ENCODE measurements at places on chromosomes 5 and 9.
A peak's percentile ranks its signal among the peaks of the same experiment; 100 is the strongest.

DNA sequence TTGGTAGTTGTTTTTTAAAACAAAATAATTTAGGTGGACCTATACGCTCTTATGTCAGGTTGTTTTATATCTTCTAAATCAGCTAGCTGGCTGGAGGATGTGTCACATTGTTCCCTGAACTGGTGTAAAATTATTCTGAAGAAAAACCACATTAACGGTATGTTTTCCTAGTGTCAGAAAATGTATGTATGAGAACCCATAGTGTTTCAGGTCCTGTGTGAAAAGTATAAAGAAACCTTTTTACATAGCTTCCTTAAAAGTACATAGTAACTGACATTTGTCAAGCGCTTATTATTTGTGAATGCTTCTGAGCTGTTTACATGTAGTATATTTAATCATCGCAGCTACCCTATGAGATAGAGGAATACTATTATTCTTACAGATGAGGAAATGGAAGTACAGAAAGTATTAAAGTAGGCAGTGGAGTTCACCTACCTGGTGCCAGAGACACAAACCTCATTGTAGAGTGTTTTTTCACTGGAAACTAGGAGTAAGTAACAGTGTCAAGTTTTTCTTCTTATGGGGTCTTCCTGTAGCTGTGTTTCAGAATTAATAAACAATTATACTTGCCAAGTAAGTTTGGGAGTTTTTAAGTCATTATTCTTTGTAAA is 10.4 kb upstream of the FAM120AOS start:
- H3K27ac ChIP-seq: peak overlapping the region; percentile 92
- DNase-seq: no peak
- peaks cover 78% of the 10 kb centered on the region for H3K4me1 ChIP-seq

- no peaks in the 10 kb centered on the region for H3K4me1 ChIP-seq
- no peak overlapping the region for H3K27ac ChIP-seq
- no peaks in the 10 kb centered on the region for H3K36me3 ChIP-seq
- H3K4me3 ChIP-seq: no peak overlapping the region
- peaks cover 5% of the 10 kb centered on the region for H3K27me3 ChIP-seq
Observed at GRCh38 chr5:72587661-72588308, 80.6 kb upstream of the ZNF366 start.

GRCh38 chr5:31725996-31726395 is 87.1 kb downstream of the PDZD2 start:
- H3K27me3 ChIP-seq: peaks cover under 1% of the 10 kb centered on the region
- no peaks in the 10 kb centered on the region for H3K4me1 ChIP-seq
- no peak for DNase-seq
- H3K36me3 ChIP-seq: no peaks in the 10 kb centered on the region

GRCh38 chr9:14061936-14062585 is 251.9 kb downstream of the NFIB start:
- H3K4me1 ChIP-seq: no peaks in the 10 kb centered on the region
- DNase-seq: no peak
- H3K4me3 ChIP-seq: no peak overlapping the region
- no peak overlapping the region for H3K27ac ChIP-seq
- no peaks in the 10 kb centered on the region for H3K36me3 ChIP-seq
- H3K27me3 ChIP-seq: no peaks in the 10 kb centered on the region

DNA sequence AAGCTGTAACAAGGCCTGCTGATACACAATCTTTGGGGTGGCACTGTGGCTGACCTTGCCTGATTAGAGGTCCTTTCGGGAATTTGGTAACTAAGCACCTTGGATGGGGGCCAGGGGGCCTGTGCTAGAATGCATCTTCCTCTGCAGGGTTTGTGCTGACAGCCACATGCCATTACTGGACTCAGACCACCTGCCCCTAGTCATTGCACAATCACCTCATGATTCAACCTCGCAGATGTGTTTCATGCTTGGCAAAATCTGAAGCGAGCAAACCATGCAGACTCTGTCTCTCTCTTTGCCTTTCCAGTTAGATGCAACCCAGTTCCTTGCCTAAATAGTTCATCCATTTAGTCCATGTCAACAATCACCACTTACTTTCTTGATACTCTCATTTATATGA is 96.5 kb upstream of the ERCC6L2 start:
- H3K27ac ChIP-seq: no peak overlapping the region
- H3K36me3 ChIP-seq: no peaks in the 10 kb centered on the region
- DNase-seq: no peak
- H3K4me1 ChIP-seq: no peaks in the 10 kb centered on the region
- H3K4me3 ChIP-seq: no peak overlapping the region

DNA sequence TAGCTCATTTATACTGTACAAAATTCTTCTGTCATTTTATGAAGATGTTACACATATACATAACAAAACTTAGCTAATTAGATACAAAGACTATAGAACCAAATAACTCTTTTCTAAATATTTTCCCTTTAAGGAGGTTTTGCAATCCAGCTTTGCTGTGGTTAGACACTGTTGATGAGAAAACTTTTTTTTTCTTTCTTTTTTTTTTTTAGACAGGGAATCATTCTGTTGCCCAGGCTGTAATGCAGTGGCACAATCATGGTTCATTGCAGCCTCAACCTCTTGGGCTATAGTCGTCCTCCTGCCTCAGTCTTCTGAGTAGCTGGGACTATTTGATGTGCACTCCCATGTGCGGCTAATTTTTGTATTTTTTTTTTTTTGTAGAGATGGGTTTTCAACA is 38.5 kb upstream of the CDKN2B start:
- H3K36me3 ChIP-seq: peaks cover 14% of the 10 kb centered on the region
- DNase-seq: no peak
- no peak overlapping the region for H3K4me3 ChIP-seq

- H3K27me3 ChIP-seq: no peaks in the 10 kb centered on the region
Observed at GRCh38 chr5:9170026-9170425, 375.8 kb downstream of the SEMA5A start.

- DNase-seq: no peak
- H3K27me3 ChIP-seq: peaks cover 38% of the 10 kb centered on the region
- H3K27ac ChIP-seq: no peak within 1 kb of the TSS
Observed at GRCh38 chr9:109779711-109780452, at the start of gene PALM2AKAP2. PALM2AKAP2 (plus strand) TSS chr9:109780198; CDS start chr9:109780489, 291 bp downstream.

DNA sequence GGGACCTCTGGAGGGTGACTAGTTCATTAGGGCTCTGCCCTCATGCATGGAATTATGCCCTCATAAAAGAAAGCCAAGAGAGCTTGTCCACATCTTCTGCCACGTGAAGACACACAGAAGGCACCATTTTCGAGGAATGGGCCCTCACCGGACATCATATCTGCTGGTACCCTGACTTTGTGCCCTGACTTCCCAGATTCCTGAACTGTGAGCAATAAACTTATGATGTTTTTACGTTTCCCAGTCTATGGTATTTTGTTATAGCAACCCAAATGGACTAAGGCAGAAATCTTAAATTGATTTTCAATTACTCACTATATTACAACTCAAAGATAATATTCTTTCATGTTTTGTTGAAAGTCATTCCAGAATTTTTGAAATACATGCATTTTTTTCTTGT is 163.8 kb upstream of the PAPPA start:
- DNase-seq: no peak
- no peak overlapping the region for H3K4me3 ChIP-seq
- no peaks in the 10 kb centered on the region for H3K36me3 ChIP-seq
- H3K4me1 ChIP-seq: no peaks in the 10 kb centered on the region
- no peak overlapping the region for H3K27ac ChIP-seq

DNA sequence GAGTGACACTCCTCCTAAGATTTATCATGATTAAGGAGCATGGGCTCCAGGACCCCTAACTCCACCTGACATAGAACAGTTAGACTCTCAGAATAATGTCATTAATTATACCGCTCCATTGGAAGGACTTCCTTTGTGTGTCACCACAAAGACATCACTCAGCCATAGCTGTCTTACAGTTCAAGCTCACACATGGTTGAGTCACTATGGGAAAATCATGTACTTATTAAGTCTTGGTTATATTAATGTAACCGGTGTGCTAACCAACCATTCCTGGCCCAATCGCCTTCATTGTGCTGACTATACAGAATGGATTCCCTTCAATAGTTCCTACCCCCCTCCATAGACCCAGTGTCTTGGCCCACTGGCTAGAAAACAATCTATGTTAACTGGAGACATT is 10.9 kb upstream of the MCCC2 start:
- H3K27ac ChIP-seq: no peak overlapping the region
- no peaks in the 10 kb centered on the region for H3K4me1 ChIP-seq
- DNase-seq: no peak

DNA sequence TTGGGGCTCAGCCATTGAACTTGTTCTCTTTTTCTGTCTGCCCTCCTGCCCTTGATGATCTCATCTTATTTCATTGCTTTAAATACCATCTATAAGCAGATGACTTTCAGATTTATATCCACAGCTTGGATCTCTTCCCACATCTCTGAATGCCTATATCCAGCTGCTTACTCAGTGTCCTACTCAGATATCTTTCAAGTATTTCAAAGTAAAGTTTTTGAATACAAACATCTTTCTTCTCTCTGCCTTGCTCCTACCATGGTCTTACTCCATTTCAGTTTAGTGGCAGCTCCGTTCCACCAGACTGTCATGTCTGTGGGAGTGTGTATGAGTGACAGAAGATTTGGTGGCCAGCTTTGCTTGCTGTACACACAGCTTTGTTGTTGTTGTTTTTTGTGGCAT is 59.7 kb downstream of the ERBIN start:
- peaks cover 2% of the 10 kb centered on the region for H3K36me3 ChIP-seq
- no peak overlapping the region for H3K4me3 ChIP-seq
- H3K4me1 ChIP-seq: peaks cover 8% of the 10 kb centered on the region
- no peak overlapping the region for H3K27ac ChIP-seq
- no peak for DNase-seq
- H3K27me3 ChIP-seq: no peaks in the 10 kb centered on the region

- H3K4me1 ChIP-seq: peaks cover 26% of the 10 kb centered on the region
- no peaks in the 10 kb centered on the region for H3K27me3 ChIP-seq
- peaks cover 5% of the 10 kb centered on the region for H3K36me3 ChIP-seq
- DNase-seq: no peak
Observed at GRCh38 chr9:128370367-128370751, 815 bp upstream of the URM1 start.

DNA sequence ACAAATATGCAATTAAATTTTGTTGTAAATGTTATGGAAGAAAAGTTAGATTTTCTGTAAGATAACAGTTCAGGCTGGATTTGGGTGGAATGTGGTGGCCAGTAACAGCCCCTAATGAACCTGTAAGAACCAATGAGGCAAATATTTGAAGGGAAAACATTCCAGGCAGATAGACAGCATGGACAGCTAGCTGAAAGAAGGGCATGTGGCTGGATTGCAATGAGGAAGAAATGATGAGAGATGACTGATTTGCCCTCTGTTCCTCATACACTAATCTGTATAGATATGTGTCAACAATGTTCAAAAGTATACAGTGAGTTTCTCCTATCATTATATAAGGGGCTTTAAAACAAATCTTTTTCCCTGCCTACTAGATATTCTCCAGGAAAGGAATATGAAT is 58.8 kb downstream of the MAN2A1 start:
- H3K27ac ChIP-seq: no peak overlapping the region
- H3K27me3 ChIP-seq: no peaks in the 10 kb centered on the region
- H3K4me1 ChIP-seq: peaks cover 3% of the 10 kb centered on the region
- H3K36me3 ChIP-seq: peaks cover 25% of the 10 kb centered on the region
- no peak for DNase-seq

- no peaks in the 10 kb centered on the region for H3K36me3 ChIP-seq
- no peak for DNase-seq
- no peaks in the 10 kb centered on the region for H3K4me1 ChIP-seq
- H3K27ac ChIP-seq: no peak overlapping the region
Observed at GRCh38 chr5:59322894-59323293, 570.6 kb downstream of the PDE4D start.

- no peak for DNase-seq
- no peak overlapping the region for H3K27ac ChIP-seq
- no peaks in the 10 kb centered on the region for H3K27me3 ChIP-seq
- H3K4me1 ChIP-seq: peaks cover 16% of the 10 kb centered on the region
- peaks cover 2% of the 10 kb centered on the region for H3K36me3 ChIP-seq
Observed at GRCh38 chr5:180007582-180007981, 64.0 kb downstream of the RNF130 start.

- peaks cover 20% of the 10 kb centered on the region for H3K36me3 ChIP-seq
- no peak overlapping the region for H3K4me3 ChIP-seq
- H3K27me3 ChIP-seq: peaks cover 2% of the 10 kb centered on the region
- H3K4me1 ChIP-seq: peaks cover 6% of the 10 kb centered on the region
- H3K27ac ChIP-seq: no peak overlapping the region
Observed at GRCh38 chr5:131953969-131954368, 8.5 kb upstream of the MEIKIN start.

GRCh38 chr5:35884191-35884769 is 27.6 kb downstream of the IL7R start:
- peaks cover 18% of the 10 kb centered on the region for H3K36me3 ChIP-seq
- peak overlapping the region; percentile 26 for H3K4me3 ChIP-seq
- no peak for DNase-seq
- H3K4me1 ChIP-seq: peaks cover 30% of the 10 kb centered on the region
- H3K27me3 ChIP-seq: no peaks in the 10 kb centered on the region

DNA sequence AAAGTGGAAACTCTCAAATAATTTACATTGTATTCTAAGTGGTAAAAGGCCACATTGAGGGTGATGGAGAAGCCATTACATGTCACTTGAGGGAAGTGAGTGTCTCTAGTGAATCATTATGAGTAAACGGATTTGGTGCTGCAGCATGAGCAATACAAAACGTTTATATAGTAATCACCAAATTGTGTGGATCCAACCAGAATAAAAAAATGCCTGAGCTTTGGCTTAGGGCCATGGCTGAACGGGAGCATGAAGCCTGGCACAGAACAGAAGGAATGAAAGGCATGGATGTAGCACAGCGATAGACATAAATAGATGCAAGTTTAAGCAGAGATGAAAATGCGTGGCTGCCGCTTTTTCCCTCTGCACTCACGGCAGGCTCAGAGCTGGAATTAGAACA is 58.3 kb downstream of the PTTG1 start:
- H3K27me3 ChIP-seq: no peaks in the 10 kb centered on the region
- peaks cover 15% of the 10 kb centered on the region for H3K36me3 ChIP-seq
- H3K4me3 ChIP-seq: no peak overlapping the region
- H3K27ac ChIP-seq: no peak overlapping the region

- H3K4me1 ChIP-seq: peaks cover 5% of the 10 kb centered on the region
- H3K27me3 ChIP-seq: no peaks in the 10 kb centered on the region
- H3K27ac ChIP-seq: no peak overlapping the region
- peaks cover 45% of the 10 kb centered on the region for H3K36me3 ChIP-seq
Observed at GRCh38 chr9:6506571-6506970, 93.6 kb downstream of the UHRF2 start.

DNA sequence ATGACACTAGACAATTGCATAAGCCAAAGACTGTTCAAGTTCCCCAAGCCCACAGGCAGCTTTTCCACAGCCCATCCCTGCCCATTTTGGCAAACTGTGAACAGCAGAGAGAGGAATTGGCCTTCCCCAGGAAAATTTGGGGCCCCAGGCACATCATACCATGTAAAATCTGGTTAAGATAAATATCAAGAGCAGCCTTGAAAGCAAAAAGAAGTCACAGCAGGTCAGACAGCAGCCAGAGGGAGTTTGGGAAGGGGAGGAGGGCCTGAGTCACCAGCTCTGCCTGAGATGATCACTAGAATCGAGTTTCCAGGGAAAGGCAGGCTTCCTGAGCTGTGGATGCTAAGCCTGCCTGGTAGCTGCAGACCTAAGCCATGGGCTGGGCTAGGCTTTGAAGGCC is 179.2 kb downstream of the RFK start:
- H3K4me3 ChIP-seq: no peak overlapping the region
- peaks cover 3% of the 10 kb centered on the region for H3K4me1 ChIP-seq
- no peak overlapping the region for H3K27ac ChIP-seq

- H3K27me3 ChIP-seq: no peaks in the 10 kb centered on the region
- no peaks in the 10 kb centered on the region for H3K36me3 ChIP-seq
- H3K4me1 ChIP-seq: no peaks in the 10 kb centered on the region
- no peak overlapping the region for H3K4me3 ChIP-seq
Observed at GRCh38 chr5:129500101-129500500, 40.0 kb downstream of the ADAMTS19 start.
